ENCODE measurements at places on chromosomes 1 and 21.

GRCh38 chr1:182217967-182218366 is 156.5 kb upstream of the ZNF648 start:
- no peak for DNase-seq

GRCh38 chr1:213186168-213186567 is 135.1 kb downstream of the RPS6KC1 start:
- no peak for DNase-seq

DNA sequence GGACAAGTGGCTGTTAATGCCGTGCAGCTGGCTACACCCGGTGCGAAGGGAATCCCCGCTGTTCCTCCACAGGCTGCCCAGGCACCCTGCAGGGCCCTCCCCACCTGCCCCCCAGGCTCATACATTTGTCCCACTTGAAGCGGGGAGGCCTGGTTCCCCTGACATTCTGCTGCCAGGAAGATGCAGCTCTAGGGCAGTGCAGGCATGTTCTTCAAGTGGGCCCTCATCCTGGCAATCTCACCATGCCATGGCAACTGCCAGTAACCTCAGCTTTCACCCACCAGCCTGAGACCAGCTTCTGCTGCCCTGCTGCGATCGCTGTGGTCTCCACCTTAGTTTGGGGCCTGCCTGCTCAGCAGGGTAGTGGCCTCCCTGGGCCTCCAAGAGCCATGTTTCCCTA is 151.9 kb upstream of the COL6A1 start:
- no peak for DNase-seq

DNA sequence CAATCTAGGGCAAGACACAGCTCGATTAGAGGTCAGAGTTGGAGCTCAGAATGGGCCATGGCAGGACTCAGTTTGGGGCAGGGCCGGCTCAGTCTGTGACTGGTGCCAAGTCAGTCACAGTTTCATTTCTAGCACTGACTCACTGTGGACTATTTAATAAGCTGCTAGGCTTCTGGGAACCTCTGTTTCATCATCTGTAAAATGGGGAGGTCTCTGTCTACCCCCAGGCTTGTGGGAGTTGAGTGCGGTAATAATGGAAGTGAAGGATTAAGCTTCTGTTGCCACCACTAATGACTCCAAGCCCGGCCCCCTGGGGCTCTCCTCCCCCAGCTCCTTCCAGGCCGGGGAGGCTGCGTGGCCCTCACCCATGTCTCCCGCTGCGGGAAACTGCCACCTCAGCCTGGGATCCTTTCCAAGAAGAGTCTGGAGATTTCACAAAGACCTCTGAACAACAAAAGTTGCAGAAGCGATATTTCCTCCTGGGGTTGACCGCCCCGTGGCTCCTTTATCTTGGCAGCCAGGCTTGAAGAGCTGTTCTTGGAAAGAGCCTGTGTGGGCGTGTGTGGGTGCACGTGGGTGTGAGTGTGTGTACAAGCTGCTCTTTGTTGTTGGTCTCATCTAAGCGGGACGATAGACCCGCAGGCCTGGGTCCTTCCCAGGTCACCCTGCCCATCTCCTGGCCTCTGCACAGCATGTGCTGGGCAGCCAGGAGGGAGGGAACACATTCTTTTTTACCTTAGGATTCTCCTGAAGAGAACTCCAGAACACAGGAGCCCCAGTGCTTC is 29.1 kb downstream of the KNCN start:
- DNase-seq = no peak

DNA sequence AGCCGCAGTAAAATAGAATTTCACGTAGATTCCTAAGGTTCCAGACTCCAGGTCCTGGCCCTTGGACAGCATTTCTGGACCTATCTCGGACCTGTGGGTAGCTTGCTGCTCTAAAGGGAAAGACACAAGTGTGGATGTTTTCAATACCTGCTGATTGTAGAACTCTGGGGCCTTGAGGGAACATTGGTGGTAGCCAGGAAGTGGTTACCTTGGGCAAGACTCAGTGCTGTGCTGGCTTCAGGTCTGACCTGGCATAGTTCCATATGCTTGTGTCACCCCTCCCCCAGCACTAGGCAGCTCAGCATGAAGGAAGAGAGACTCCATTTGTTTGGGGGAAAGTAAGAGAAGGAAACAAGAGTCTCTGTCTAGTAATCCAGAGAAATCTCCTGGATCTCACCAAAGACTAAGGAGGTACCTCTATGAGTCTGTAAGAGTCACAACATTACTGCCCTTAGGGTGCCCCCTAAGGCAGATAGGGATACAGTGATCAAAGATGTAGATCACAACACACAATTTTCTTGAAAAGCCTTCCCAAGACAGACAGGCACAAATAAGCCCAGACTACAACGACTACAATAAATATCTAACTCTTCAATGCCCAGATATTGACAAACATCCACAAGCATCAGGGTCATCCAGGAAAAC is 398.8 kb downstream of the TGFB2 start:
- no peak for DNase-seq

DNA sequence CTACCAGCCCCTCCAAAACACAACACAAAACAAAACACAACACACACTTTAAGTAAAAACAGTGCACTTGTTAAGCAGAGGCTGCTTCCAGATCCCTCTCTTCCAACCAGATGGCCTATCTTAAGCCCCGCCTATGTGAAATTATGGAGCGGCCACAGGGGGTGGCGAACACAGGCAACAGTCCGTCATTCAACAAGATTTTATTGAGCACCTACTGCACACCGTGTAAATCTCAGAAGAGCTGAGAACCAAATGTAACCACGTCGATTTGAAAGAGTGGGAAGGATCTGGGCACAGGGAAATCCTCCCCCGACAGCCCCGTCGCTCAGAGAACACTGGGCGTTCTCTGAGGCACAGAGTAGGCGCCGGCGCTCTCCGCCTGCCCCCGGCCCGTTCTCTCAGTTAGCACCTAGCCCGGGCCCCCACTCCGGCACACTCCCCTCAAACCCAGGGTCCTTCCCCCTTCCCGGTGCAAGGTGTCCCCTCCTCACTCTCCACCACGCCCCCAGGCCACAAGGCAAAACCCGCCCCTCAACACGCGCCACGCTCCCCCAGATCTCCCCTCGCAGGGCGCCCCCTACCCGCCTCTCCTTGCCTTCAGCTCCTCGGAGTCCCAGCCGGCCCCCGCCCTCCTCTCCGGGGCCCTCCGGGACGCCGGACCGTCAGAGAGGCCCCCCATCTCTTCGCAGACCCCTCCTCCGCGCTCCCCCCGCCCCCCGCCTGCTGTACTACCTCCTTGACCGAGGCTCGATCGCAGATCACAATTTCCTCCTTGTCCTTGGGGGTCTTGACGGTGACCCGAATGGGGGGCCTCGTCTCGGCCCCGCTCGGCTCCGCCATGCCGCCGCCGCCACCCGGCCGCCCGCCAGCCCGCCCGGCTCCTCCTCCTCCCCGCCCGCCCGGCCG is 483 bp downstream of the UBQLN4 start:
- DNase-seq = peak; percentile 65

GRCh38 chr1:112247961-112248360 is 148.1 kb upstream of the CTTNBP2NL start:
- no peak for DNase-seq

All from activated CD4-positive, alpha-beta T cell treated with anti-CD3 and anti-CD28 coated beads, Interleukin-2, amount 50 U/mL, for 1 hour (primary cell).